ENCODE measurements at places on chromosomes 6 and 20. TPM values are rescaled to one million over a fixed set of nuclear protein-coding genes. Genes with fewer than 3 reads are reported as not detected.

DNA sequence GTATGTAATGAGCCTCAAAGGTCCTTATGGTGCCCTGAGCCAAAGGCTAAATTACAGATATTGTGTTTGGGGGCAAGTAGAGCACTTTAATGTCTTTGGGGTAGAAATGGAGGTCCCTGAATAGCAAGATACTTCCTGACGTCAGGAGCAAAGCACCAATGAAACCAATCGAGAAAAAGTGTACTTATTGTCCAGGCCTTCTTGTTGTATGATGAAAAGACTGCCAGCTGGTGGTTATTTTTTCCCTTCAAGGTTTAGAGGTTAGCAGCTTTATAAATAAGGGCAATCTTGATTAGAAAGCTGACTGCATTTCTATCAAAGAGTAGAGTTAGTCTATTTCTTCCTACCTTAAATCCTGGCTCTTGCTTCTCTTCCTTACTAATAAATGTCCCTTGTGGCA lies 76.1 kb upstream of the HSF2 start:
- no peak for DNase-seq

GRCh38 chr20:64256282-64256935 lies 861 bp downstream of the PCMTD2 start:
- no peak for DNase-seq

GRCh38 chr6:9744119-9744518 lies 670.8 kb downstream of the TFAP2A start:
- DNase-seq: no peak

- DNase-seq: no peak
Measured at GRCh38 chr6:90477366-90477765, 109.5 kb downstream of the MAP3K7 start.

PRND gene
- total RNA-seq: not detected

DNA sequence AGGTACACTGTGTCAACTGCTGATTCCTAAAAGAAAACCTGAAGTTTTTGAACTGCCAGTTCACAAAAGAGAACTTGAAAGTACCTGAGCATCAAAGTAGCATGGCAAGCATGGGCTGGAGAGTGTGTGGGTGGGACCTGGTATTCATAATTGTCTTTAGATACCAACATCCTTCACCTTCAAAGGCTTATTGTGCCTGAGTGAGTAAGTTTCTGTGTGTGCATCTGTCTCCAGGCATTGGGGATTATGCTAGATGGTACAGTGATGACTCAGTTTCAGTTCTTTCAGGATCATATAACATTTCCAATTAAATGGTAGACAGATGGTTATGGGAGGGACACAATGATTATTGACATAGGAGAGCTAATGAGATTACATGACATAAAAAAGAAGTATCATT lies 238.5 kb downstream of the ZFAND3 start:
- no peak for DNase-seq

GRCh38 chr20:11748436-11748835 lies 169.3 kb upstream of the BTBD3 start:
- no peak for DNase-seq

DNA sequence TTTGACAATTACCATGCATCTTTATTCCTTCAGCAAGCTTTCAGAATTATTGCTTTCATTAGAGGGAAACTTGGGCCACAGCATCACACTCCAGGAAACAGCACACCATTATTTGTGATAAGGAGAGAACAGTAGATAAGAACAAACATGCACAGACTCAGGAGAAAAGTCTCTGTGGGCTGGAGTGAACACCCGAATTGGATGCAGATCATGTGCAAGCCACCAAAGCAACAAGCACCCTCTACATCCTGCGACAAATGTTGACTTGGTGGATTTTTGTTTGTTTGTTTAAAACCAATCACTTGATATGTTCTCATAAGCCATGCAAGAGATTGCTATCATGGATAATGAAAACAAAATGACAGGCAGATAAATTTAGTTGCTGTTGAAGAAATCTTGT lies 67.7 kb upstream of the ZFP64 start:
- DNase-seq: no peak

DNA sequence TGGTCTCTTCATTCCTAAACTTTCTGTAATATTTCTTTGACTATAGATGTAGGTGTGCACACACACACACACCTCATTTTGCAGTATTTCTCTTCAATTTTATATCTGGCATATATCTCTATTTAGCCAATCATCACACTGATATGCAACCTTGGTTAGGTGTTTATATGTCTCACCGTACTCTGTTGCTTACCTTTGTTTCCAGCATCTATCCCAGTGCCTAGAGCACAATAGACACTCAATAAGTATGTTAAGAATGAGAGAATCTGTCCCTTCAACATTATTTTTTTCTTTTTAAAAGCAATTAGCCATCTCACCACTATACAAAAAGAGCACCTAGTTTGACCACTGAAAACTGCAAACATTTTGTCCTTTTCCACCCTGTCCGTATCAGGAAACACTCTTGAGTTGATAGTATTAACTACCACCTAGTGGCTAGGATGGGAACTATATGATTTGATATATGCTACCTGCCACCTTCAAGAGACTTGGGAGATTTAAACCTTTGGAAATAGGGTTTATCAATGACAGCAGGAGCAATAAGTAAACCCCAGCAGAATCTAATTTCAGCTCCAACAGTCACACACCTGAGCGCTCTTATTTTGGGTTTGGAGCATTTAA lies 48.7 kb upstream of the RSPO3 start:
- DNase-seq: peak; percentile 30

DNA sequence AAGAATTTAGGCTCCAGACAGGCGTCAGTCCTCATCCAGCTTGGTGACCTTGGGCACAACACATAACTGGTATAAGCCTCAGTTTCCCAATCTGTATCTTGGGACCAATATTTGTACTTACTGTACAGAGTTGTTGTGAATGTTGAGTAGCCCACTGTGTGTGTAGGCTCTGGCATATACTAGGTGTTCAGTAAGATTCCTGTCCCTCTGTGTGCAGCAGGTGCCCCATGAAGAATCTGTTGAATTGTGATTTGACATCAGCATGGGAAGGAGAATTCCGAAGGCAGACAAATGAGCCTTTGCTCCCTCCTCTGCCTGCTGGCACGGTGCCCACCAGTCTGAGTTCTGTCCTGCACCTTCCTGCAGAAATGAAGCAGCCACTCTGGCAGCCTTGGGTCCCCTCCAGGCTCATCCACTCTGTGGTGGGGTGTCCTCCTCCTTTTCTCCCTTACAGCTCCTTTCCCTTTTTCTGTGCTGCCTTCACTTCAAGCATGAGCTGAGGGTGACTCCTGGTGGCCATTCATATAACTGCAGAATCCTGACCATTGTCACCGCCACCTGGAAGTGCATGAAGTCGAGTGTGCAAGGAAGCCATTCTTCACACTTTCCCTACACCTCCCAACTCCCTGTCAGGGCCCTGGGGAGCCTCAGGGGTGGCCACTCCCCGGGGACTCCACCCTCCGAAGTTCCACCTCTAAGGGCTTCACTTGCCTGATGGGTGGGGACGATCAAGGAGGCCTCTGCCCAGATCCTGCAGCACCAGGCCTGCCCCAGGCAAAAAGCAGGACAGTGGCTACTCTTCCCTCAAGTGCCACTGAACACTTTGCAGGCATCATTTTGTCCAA lies 48.2 kb downstream of the MRPL14 start:
- peak; percentile 80 for DNase-seq

- no peak for DNase-seq
Measured at GRCh38 chr6:48985025-48985424, 478.0 kb downstream of the MMUT start.

BLOC1S5 gene
- total RNA-seq: 22.0 TPM

GCNT2 gene
- 27.3 TPM for total RNA-seq

GINS1 gene
- total RNA-seq: 49.5 TPM

- DNase-seq: no peak
Measured at GRCh38 chr6:157468054-157468453, 87.1 kb downstream of the ZDHHC14 start.

- DNase-seq: no peak
Measured at GRCh38 chr6:54846857-54847674, 495 bp downstream of the FAM83B start.

KHDC1L gene
- not detected for total RNA-seq

CASS4 gene
- total RNA-seq: not detected

DNA sequence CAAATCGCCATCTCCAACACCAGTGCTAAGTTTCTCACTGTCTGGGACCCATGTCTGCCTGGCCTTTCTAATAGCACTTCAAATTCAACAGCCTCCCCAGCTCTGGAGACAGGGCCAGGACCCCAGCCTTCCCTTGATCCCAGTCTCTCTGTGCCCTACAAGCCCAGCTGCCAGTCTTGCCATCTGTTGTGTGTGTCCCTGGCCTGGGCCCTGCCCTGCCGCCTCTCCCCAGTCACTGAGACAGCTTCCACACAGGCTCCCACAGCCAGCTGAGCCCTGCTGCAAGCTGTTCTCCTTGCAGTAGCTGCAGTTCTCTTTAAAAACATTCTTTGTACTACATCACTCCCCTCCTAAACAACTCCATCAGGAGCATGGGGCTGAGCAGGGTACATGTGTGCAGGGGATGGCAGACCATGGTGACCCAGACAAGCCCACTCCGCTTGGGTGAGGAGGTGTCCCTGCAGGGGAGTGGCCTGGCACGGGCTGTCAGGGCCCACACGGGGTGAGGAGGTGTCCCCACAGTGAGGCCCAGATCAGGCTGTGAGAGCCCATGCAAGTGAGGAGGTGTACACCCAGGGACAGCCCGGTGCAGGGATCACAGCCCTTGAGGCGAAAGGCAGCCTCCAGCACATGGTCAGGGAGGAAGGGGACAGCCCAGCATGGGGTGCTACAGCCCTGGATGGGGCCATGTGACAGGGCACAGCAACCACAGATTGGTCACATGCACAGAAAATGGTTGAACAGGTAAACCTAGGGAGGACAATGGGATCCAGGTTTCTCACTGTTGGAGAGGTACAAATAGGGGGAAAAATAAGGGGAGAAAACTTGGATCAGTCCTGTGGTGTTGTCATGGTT lies 16.2 kb downstream of the CST7 start:
- peak; percentile 30 for DNase-seq

- no peak for DNase-seq
Measured at GRCh38 chr20:57760698-57761412, 51.0 kb upstream of the PMEPA1 start.

OR2H1 gene
- not detected for total RNA-seq

DNA sequence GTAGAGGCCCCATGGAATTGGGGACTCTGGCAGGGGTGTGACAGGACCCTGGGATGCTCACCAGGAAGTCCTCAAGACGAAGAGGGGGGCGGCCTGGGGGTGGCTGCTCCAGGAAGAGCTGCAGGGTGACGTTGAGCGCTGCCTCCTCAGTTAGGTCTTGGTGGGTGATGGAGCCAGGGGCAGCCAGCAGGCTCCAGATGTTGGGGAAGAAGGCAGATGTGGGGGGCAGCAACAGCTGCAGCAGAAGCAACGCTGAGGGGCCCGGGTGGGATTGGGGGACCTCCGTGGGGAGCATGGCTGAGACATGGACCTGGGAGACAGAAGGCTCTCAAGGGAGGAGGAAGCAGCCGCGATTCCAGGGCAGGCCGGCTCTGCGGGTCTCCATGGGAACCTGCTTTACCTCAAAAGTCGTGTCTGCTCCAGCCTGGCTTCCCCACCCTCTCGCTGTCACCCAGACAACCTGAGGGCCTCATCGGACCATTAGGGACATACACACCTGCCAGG lies 591 bp downstream of the VWA7 start:
- DNase-seq: no peak

GRCh38 chr20:854601-855000 lies 21.1 kb downstream of the FAM110A start:
- peak; percentile 9 for DNase-seq

- DNase-seq: no peak
Measured at GRCh38 chr20:14498772-14499171, 161.4 kb upstream of the FLRT3 start.

DNA sequence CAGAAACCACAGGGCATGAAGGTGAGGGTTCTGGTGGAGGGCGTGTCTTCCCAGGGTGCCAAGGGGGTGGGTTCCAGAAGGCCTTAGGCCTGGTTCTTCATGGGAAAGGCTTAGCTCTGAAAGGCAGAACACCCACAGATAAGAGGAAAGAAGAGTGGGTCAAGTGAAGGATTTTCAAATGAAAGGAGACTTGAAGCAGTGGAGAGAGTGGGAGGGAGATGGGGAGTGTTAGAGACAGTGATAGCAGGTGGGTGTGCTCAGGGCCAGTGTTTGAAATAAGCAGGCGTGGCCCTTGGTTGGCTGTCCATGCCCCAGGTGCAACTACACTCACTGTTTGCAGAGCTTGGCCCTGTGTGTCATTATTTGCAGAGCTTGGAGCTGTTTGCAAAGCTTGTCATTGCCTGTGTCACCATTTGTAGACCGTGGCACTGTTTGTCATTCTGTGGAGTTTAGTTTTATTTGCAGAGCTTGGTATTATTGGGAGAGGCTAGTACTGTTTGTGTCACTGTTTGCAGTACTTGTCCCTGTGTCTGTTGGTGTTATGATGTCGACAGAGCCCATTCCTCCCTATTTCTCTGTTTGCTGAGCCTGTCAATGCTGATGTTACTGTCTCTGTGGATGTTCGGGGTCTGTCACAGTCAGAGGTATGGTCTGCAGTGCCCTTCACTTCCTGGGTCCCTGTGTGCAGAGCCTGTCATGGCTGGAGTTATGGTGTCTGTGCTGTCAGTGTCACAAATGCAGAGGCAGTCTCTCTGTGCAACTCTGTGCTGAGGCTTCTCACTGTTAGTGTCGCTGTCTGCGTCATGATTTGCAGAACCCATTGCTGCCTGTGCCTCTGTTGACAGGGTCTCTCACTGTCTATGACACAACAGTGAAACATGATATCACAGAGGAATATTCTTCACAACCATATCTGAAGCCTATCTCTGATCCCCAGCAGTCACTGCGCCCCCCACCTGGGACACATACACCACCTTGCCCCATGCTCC lies 127.7 kb upstream of the LRFN2 start:
- no peak for DNase-seq

- no peak for DNase-seq
Measured at GRCh38 chr6:166902211-166902755, 54.1 kb downstream of the RNASET2 start.

Data from SJSA1 (cell line).